ENCODE measurements at places on chromosomes 3 and 15.
A peak's percentile ranks its signal among the peaks of the same experiment; 100 is the strongest.

DNA sequence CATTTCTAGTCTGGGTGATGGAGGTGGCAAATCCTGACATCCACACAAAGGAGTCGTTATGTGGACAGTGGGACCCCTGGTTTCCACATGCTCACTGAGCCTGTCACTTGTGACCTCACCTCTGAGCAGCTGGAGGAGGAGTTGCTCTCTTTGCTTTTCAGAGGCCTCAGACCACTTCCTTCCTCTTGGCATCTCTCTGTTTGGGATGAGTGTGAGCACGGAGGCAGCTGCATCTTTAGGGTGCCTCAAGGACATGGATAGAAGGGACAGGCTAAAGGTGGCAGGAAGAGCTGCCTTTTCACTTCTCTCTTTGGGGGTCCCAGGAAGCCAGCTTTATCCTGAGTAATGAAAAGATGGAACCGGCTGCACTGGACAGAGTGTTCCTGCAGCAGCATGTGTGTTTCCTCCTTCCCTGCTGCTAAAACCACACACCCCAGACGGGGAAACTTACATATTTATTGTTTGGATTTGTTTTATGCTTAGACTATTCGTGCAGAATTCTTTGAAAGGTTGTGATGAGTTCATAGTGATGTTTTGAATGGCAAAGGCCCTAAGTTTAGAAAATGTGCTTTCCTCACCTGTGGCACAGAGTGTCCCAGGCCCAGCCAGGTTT, 31.8 kb downstream of the GPR171 start:
- DNase-seq, result no peak

DNA sequence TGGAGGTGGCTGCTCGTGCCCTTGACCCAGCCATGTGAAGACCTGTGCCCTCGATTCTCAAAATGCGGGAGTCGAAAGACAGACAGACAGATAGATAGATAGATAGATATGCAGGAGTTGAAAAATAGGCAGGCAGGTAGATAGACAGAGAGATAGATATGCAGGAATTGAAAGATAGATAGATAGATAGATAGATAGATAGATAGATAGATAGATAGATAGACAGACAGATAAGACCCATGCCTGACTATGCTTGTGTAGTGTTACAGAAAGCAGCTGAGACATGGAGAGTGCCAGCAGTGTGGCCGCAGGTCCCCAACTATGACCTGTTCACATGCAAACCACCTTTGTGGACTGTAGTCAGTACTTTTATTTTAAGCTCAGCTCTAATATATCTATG, 17.2 kb downstream of the GPD1L start:
- DNase-seq, result no peak

- peak; percentile 81 for DNase-seq
Measured at GRCh38 chr3:15438983-15439382, 11.6 kb downstream of the EAF1 start.

GRCh38 chr15:93943586-93943985, 287.8 kb upstream of the MCTP2 start:
- DNase-seq, result peak; percentile 52

DNA sequence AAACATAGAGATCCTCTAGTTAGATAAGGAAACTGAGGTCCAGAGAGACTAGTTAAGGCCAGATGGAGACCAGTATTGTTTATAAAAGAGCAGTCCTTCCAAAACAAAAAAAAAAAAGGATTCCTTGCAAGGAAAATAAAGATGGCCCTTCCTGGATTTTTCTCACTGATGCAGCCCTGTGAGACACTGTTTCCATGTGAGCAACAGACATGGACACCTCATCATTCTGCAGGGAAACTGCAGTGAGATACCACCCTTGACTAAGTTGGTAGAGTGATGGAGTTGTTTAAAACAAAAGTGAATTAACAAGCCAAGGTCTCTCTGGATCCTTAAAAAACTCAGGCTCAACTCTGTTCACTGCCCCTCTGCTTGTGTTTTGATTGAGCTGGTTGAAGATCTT, 65.6 kb upstream of the MYZAP start:
- DNase-seq, result no peak

DNA sequence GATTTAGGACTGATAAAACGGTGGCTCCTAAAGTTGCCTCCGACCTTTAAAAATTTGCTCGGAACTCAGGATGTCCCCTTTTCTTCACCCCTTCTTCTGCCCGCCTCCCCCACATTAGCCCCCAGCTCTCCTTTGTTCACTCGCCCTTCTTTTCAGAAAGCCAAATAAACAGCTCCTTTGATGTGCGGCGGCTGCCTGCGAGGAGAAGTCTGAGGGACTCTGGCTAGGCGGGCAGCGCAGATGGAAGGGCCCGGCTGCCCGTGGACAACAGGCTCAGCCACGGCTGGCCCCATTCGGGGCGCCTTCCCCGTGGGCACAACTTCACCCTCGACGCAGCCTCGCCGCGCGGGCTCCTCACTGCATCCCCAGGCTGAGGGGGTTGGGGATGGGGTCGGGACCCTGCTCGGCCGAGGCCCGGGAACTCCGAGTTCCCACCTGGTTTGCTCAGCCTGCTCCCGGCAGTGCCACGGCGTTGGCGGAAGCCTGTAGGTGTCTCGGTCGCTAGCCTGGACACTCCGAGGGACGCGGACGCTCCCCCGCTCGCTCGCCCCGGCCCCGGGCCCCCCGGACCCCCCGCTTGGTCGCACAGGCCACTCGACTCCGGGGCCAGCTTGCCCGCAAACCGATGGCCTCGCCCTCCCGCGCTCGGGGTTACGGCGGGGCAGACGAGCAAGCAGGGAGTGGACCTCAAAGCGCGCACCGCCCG, 897 bp upstream of the TLE3 start:
- DNase-seq, result peak; percentile 20

- peak; percentile 33 for DNase-seq
Measured at GRCh38 chr3:38139191-38139590, 730 bp downstream of the MYD88 start.

- peak; percentile 24 for DNase-seq
Measured at GRCh38 chr3:58604031-58604430, 26.8 kb upstream of the FAM107A start.

- peak; percentile 68 for DNase-seq
Measured at GRCh38 chr3:128170866-128171516, 17.7 kb downstream of the EEFSEC start.

- peak; percentile 91 for DNase-seq
Measured at GRCh38 chr15:90660195-90660998, 56.7 kb upstream of the BLM start.

DNA sequence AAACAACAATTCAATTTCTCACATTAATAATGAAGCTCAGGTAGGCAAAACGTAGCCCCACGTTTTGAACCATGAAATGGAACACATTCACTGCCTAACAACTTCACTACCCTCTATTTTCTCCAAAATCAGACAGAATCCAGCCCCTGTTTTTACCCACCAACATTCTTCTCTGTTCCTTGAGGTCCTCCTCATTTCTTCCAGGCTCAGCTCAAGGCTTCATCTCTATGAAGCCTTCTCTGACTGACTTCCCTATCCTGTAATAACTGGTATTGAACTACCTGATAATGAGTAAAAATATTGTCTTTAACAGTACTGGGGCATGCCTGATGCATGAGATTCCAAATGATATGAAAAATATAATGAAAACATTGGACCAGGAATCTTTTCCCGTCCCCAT, 2.2 kb downstream of the TFRC start:
- no peak for DNase-seq

- DNase-seq, result no peak
Measured at GRCh38 chr3:54660714-54661132, 267.1 kb downstream of the LRTM1 start.

DNA sequence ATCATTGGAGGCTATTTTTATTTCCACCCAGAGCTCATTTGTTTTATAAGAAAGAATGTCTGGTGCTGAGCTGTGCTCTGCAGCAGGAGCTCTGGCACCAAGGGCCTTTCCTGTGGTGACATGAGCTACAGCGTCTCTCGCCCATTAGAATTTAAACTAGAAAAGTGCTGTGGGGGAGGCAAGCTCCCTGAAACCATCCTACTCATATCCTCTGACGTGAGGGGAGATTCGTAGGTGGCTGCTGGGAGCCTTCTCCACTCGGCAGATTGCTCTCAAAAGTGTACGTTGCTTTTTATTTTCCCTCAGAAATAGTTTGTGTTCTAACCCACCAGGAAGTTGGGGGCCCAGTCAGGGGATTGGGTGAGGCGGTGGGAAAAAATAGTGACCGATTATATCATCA, 76.3 kb upstream of the ARHGEF3 start:
- DNase-seq, result no peak

- DNase-seq, result peak; percentile 79
Measured at GRCh38 chr3:114624571-114625181, 330.8 kb downstream of the TIGIT start.

- no peak for DNase-seq
Measured at GRCh38 chr3:120497818-120498217, 47.0 kb upstream of the FSTL1 start.

DNA sequence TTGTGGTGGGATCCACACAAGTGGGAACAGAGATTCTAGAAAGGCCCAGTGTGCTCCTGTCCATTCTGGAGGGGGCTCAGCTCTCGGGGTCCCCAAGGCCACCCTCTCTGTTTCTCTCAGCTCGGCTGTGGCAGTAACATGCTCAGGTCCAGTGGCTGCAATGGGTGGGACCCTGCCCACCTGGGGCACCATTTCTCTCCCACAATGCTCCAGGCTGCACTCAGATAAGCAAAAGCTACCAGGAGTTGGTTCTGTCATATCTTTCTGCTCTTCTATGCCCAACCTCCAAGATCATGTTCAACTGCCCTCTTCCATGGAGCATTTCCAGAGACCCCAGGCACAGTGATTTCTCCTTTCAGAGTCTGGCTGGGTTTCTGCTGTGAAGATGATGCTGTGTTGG, 40.8 kb downstream of the ITGA11 start:
- no peak for DNase-seq

- DNase-seq, result no peak
Measured at GRCh38 chr3:129358772-129359371, 69.6 kb downstream of the EFCAB12 start.

DNA sequence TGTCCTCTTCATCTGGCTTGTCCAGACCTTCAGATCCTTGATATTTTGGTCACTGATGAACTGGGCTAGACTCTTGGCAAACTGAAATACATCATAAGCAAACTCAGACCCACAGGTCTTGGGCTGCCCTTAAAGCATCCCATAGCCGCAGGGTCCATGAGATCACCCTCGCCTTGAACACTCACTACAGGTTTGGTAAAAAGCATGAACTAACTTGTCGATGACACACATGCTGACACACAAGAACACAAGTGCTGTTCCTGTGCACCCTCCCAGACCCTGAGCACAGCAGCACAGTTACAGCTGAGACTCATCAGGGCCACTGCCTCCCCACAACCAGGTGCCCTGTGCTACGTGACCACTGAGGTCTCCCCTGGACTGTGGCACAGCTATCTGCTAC, 21.0 kb downstream of the PFKFB4 start:
- DNase-seq, result peak; percentile 100

DNA sequence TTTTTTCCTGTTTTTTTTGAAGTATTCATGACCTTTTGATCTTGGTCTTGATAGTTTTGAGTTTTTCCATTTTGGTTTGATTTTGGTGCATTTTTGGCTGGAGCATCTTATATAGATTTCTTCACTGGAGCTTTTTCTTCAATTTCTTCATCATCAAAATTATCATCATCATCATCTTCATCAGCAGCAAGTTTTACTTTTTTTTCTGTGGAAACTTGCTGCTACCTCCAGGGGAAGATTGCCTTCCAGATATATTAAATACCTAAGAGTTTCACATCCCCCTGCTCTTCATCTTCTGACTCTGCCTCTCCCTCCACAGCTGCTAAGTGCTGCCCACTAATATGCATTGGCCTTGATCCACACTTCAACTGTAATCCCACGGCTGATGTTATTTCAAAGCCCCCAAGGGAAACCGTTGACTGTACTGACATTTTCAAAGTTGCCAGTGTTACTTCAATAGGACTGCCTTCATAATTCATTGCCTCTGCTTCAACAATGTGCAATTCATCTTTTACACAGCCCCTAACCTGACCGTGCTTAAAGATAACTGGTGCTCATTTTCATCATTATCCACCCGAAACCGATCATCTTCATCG, 151.7 kb downstream of the NR1D2 start:
- DNase-seq, result no peak

GRCh38 chr3:29319798-29320197, 38.9 kb downstream of the RBMS3 start:
- DNase-seq, result peak; percentile 27

DNA sequence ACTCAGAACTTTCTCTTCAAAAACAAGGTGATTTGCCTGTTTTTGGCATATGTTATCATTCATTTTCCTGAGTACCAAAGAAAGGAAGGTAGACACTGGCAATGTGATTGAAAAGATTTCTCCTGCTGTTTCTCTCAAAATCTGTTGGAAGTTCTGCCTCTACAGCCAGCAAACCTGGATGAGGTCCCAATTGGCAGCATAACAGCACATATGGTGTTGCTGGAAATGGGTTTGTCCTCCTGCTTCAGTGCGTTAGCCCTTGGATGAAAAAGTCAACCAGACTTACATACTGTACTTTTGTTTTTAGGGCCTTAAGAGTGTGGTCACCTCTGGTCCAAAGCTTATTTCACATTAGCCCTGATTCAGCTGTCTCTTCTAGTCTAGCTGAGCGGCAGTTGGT, 237.6 kb upstream of the MME start:
- DNase-seq, result no peak

DNA sequence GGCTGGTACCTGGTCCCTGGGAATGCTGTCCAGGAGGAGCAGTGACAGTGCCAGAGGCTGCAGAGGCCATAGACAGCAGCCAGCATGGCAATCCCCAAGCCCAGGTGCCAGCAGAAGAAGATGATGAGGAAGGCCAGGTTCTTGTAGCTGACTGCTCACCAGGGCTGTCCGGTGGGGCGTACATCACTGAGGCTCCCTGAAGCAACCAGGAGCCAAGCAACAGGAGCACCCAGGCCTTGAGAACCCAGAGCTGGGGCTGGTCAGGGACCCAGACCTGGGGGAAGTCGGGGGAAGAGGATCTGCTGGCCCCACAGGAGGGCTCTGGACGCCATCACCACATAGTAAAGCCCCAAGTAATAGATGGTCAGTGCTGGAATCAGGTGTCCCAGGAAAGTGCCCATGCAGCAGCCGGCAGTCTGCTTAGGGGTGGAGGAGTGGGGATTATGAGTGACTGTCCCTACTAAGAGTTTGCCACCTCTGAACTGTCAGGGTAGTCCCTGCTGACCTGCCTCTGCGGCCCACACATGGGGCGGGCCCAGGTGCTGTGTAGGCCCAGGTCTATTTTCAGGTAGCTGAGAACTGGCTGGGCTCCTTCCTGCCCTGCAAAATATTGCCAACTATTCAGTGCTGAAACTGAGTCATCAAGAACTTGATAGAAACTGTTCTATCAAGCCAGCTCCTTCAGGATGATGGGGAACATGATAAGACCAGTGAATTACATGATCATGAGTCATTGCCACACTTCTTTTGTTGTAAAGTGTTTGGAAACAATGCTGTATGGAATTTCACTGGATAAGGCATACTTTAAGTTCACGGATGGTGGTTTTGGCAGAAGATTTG, 68.7 kb downstream of the CHRD start:
- DNase-seq, result peak; percentile 97

Data from epithelial cell of esophagus (primary cell).